NCI-H187 (cell line): ENCODE measurements at places on chromosomes 6 and 20.

GRCh38 chr20:63857764-63858392, 3.4 kb upstream of the ABHD16B start:
- no peak for DNase-seq

DNA sequence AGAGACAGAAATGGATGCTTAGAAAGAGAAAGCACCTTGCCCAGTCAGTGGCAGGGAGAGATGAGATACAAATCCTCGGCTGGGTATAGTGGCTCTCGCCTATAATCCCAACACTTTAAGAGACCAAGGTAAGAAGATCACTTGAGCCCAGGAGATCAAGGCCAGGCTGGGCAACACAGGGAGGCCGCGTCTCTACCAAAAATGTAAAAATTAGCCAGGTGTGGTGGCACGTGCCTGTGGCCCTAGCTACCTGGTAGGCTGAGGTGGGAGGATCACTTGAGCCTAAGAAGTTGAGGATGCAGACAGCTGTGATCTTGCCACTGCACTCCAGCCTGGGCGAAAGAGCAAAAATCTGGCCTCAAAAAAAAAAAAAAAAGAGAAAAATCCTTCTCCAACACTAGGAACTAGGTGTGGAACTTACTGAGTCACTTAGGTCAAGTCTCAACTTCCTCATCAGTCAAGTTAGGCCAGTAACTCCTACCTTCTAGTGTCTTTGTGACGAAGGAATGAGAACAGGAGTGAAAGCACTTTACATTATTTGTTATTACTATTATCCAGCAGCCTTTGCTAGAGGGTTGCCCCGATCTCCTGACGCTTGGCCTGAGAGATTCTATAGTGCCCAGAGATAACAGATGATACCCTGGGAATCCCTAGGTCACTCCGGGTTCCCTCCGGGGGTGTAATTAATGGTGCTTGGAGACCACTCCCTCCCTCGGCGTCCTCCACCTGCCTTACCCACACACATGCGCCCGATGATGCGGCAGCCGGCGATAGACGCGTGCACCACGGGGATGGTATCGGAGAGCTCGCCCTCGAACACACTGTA, 918 bp downstream of the EIF6 start:
- DNase-seq, result no peak

- no peak for DNase-seq
Observed at GRCh38 chr20:36106606-36107005, 47.9 kb upstream of the EPB41L1 start.

DNA sequence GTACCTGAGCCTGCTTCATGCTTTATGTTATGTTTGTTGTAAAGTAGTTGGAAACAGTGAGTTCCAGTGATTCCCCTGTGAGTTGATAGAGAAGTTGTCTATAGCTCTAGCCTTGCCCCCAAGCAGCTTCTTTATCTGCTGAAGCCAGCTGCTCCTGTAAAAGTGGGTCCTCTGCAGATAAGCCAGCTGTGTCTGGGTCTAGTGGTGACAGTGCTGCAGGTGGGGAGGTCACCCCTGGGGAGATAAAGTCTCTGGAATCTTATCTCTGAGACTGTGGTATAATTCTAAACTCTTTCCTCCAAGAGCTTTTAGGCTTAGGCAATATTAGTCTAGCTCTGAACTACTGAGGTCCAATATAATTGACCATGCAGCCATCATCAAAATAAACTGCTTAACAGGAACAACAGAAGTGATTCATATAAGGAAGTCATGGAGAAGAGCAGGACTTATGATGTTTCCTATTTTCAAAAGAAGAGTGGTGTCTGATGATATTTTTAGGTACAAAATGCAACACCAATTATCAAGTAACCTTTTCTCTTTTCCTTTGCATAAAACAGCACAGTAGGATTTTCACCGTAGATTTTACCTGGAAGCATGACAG, 44.2 kb upstream of the TMEM217 start:
- no peak for DNase-seq

DNA sequence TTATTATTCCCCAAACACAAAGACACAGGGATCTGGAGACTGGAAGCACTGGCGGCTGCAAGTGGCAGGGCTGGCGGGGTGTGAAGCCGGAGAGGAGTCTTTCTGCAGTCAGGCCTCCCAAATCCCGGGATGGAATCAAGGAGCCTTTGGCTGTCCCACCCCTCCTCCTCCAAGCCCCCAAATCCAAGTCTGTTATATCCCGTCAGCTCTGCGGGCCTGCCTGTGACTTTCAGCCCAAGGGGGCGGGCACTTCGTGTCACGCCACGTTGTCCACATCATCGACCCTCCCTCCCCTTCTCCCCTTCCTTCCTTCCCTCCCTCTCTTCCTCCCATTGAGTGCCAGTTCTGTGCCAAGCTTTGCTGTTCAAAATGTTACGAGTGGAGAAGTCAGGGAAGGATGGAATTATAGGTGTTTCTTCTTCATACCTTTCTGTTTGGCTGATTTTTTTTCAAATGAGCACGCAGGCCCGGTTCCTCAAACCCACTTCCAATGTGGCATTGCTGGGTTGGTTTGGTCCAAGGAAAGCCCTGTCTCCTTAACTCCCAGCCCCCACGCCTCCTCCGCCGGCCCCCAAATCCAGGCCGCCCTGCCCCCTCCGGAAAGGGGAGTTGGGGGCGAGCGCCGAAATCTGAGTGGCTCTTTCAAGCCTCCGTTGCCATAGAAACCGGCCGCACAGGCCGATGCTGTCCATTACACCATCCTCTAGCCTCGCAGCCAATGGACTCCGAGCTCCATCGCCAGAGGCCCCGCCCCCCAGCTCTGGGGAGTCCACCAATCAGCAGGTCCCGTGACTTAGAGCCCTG, 12.7 kb downstream of the ZCCHC3 start:
- peak; percentile 99 for DNase-seq

DNA sequence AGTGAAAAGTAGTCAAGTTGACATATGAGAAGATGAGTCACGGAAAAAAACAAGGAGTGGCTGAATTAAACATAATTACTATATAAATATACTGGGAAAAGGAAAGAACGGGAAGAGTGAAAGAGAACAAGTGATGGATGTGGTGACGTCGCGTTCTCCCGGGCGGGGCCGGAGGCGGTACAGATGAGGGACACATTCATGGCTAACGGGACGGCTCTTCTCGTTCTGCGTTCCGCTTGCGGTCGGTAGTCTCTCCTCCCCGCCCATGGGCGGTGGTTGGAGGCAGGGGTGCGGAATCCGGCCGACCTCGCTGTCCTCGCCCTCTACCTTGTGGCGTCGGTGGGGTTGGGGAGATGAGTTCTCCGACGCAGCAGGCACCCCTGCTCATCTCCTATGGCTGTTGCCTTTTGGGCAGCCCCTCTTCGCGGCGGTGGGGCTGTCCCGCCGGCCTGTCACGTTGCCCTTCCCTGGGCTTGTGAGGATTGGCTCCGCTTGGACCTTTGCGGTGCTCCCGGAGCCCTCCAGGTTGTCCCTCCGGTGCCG, 22.5 kb downstream of the HLA-G start:
- no peak for DNase-seq

GRCh38 chr6:12614456-12614855, 102.1 kb upstream of the PHACTR1 start:
- no peak for DNase-seq

DNA sequence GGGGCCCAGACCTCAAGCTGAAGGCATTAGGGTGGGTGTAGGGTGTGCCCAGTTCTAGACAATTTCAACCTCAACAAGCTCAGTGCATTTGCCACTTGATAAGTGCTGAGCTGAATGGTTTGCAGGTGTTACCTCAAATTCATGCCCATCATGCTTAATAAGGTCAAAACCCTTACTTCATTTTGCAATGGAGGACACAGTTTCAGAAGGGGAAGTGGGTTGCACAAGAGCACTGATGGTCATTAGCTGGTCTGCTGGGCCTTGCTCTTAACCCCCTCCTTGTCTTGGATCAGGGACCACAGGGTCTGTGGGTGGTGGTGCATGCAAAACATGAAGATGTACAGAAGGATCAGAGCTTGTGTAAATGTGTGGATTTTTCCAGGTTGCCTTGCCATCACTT, 71.0 kb upstream of the SIRPA start:
- DNase-seq, result no peak

DNA sequence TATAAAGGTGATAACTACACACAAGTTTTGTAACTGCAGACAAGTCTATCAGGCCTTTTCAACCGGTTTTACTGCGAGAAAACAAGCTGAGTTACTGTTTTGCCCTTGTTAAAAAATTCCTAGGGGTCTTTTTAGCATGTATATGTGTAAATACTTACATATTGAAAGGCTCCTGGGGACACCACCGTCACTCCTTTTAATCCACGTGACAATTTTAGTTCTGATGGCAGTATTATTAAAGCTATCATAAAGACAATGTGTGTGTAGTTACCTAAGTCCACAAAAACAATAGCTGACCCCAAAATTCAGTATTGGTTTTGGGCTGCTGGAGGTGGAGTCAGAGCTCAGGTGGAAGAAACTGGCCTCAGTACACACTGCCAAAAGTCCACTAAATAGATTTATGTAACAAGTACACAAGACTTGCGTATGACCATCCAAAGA, 41.3 kb upstream of the HFE start:
- no peak for DNase-seq

DNA sequence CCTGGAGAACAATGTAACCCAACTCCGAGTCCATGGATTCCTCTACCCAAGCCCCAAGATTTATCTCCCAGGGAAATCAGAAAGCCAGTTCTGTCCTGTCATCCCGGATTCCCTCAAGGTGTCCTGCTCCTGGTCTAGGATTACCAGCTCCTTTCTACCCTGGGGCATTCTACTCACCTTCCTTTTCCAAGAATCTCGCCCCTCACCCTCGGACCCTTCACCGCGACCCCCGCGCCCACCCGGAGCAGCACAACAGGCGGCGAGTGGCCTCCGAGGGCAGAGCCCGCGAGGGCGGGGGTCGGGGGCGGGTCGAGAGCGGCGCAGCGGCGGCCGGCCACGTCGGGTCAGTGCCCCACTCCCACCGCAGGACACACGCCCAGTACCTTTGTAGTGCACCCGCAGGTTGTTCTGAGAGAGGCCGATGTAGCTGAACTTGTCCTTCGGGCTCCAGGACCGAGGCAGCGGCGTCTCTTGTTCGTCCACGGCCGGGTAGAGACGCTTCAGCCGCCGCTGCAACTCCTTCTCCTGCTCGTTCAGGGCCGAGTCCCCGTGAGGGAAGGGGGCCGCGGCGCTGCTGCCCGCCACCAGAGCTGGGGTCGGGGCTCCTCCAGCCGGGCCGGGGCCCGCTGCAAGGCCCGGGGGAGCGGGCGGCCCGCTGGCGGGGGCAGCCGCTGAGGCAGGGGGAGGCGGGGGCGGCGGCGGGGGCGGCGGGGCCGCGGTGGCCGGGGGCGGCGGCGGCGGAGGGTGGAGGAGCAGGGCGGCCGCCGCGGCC, 897 bp downstream of the RANBP9 start:
- DNase-seq, result no peak

- no peak for DNase-seq
Observed at GRCh38 chr6:15356937-15357336, 111.1 kb downstream of the JARID2 start.

DNA sequence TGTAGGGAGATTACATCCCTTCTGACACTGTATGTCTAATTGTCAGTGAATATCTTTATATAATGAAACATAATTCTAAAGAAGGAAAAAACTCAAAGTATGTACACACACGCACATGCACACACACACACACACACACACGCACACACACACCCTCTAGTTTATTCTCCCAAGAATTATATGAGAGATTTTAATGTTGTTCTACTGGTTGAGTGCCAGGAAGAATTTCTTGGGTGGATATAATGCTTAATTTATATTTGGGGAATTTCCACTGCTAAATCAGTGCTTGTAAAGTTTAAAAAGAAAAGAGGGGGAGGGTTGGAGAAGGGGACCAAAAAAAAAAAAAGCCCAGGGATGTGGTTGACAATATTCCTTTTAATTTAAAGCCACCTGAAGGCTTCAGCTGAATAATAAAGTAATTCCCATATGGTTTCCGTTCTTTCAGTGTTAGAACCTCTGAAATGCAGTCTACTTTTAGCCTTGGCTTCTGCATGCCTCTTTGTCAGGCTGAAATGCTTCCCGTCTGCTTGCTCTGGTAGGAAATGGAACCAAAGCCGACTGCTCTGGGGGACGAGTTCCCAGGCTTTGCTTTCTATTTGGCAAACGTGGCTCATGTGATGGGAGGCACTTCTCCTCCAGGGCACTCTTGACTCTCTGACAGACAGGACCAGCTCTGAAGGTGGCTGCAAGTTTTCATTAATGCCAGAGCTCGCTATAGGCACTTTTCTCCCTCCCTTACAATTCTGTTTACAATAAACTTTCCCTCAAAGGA, 225.4 kb downstream of the PRL start:
- no peak for DNase-seq
